EH (cell line): ENCODE measurements at places on chromosomes 5 and 9.
A peak's percentile ranks its signal among the peaks of the same experiment; 100 is the strongest.

DNA sequence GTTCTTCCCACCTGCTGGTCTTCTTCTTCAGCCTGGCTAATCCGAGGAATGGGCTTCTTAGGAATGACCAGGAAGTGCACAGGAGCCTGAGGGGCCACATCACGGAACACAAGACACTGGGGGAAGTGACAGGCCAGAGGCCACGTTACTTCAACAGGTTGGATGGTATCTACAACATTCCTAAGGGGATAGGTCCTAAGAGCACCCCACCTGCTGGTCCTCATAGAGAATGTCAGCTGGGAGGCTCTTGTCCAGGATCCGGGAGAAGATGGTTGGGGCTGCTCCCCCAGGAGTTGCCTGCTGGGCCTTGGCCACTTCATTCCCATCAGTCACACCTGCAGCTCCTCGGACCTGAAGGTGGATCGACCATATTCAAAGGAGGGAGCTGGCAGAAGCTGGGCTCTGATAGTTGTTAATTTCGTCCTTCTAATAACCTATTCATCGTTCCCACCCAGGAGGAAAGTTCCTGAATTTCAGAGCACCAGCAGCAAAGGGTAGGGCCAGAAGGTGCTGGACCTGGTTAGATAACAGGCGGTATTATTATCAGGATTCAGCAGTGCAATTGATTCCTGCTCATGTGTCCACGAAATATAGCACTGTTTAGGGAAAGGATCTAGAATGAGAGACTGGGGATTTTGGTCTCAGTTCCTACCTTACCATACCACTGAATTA is 1.3 kb downstream of the HINT2 start:
- DNase-seq, result peak; percentile 49

DNA sequence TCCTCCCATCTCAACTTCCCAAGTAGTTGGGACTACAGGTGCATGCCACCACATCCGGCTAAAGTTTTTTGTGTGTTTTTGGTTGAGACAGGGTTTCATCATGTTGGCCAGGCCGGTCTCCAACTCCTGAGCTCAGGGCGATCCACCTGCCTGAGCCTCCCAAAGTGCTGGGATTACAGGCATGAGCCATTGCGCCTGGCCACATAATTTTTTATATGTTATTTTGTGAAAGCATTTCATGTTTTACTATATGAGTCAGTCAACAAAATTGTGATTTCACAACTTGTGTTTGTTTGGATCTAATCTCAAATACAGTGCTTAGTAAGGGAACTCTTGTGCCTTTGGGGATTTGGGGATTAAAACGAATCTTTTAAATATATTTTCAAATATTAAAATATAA is 20.0 kb upstream of the FAM120AOS start:
- peak; percentile 59 for DNase-seq

GRCh38 chr5:93438124-93438523 is 142.9 kb downstream of the NR2F1-AS1 start:
- no peak for DNase-seq

DNA sequence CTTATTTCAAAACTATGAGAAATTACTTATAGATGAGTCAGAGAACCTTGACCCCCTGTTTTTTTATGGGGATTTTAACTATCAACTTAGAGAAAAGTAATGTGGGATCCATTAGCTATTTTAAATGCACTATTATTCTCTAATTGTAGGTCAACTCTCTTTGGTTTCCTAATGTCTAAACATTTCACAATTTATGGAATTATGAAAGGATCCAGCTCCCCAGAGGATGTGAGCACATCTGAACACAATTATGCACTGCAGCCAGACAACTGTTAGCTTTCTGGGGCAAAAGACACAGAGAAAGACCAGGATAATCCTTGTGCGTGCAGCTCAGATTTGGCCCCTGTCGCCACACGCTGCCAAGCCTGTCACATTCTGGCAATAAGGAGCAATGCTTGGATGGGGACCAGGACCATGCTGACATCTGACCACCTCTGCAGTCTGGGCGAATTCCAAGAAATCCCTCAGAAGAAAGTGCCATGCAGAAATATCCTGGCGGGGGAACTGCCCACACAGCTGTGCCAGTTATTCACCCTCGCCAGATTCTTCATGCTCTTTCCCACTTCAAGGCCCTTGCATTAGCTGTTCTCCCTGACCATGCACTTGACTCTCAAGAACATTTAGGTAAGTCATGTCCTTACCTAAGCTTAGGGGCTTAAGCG is 22.2 kb upstream of the CMBL start:
- peak; percentile 92 for DNase-seq
